ENCODE measurements at places on chromosomes 6 and 20.

DNA sequence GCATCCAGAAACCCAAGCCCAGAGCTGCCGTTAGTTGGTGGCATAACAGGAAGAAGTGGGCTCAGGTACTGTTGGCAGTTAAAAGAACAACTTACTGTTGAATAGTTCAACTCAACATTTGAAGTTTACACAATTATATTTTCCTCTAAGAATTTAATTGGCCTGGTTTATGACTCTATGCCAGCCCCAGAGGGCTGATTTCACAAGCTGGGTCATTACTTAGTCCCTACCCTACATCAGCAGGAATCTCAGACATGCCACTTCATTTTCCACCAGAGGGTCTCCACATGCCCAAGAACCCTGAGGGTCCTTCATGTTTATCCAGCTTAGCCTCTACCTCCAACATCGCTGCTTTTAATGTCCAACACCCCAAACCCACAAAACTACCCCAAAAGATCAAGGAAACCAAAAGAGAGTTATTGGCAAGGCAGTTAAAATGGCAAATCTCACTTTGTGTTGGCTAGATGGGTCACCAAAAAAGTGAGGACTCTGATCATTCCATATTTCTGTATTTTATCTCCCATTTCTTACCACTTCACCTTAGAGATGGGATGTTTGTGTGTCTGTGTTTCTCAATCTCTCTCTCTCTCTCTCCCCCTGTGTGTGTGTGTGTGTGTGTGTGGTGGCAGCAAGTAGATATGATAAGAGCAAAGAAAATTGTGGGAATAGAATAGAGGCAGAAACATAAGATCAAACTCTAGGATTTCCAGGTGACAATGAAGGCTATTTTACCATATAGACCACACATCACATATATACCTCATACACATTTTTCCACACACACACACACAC lies 112.5 kb upstream of the TBX18 start:
- DNase-seq = no peak

GRCh38 chr6:45094831-45095230 lies 233.3 kb upstream of the RUNX2 start:
- DNase-seq = no peak

DNA sequence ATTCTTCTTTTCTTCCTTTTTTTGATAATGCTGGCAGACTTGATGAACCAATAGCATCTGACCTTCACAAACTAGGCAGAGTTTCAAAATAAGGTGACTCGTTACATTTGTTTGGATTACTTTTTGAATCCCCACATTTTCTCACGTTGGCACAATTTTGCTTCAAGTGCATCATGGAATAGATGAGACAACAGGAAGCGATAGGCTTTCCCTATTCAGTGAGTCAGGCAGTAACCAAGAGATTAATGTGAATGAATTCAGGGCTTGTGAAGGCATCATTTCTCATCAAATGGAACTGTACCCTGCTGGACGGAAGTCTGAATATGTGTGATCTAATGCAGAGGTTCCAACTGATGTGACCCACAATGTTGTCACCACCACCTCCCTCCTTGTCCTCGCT lies 10.7 kb downstream of the RFPL4B start:
- no peak for DNase-seq

GRCh38 chr6:30042476-30042875 lies 18.6 kb upstream of the POLR1H start:
- DNase-seq = no peak

DNA sequence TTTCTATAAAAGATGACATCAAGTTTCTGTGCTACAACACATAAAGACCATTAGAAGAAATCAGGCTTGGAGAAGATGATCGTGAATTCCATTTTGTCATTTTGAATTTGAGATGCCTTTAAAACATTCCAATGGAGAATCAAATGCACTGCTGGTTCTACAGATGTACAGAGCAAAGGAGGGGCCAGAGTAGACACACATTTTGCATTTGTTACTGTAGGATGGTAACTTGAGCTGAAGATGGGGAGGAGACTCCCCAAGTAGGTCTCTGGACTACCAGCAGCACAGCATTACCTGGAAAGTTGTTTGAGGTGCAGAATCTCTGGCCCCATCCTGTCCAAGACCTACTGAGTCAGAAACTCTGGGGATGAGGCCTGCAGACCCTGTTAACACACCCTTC lies 121.6 kb upstream of the RALGAPA2 start:
- no peak for DNase-seq

DNA sequence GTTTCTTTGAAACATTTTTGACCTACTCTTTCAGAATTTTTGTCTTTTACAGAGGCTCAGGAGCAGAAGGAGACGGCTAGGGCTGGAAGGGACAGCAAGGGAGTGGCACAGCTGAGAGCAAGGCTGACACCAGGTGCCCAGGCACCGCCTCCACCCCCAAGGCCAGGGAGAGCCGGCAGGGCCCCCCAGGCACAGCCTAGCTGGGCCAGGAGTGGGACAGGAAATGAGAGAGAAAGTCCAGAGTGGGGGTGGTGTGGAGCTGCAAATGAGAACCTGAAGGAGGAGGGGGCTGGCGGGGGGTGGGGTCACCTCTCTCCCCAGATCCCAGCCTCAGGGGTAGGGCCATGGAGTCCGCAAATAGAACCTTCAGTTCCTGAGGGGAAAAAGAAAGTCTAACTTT lies 236.7 kb downstream of the CDC5L start:
- DNase-seq = no peak

GRCh38 chr6:37221585-37222124 lies 35.9 kb upstream of the TBC1D22B start:
- no peak for DNase-seq

DNA sequence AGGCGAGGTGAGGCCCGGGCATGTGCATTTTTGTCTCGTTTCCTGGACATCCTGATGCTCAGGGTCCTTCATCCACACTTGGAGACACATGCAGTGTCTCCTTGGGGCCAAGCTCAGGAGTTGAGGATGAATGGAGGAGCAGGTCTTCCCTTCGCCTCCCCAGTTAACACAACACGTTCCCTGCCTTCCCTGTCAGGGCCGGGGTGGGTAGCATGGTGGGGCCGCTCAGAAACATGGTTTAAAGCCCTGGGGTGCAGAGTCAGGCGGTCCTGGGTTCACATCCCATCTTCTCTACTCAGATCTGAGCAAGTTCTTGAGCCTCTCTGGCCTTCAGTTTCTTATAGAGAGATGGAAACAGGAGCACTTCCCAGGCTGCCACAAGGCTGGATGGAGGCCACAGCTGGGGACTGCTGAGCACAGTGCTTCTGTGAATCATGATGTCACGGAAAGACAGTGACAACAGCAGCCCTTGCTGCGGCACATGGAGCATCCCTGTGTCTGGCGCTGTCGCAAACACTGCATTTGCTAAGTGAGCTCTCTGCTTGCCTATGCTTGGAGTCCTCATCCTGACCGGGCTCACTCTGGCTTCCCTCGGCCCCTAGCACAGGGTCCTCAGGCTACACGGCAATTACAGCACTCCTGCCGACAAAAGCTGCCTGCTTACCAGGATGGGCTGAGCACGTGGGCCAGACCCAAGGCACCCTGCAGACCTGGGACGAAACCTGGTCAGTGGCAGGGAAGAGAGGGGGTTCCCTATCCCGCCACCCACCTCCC lies 45.6 kb upstream of the STX16 start:
- DNase-seq = no peak

DNA sequence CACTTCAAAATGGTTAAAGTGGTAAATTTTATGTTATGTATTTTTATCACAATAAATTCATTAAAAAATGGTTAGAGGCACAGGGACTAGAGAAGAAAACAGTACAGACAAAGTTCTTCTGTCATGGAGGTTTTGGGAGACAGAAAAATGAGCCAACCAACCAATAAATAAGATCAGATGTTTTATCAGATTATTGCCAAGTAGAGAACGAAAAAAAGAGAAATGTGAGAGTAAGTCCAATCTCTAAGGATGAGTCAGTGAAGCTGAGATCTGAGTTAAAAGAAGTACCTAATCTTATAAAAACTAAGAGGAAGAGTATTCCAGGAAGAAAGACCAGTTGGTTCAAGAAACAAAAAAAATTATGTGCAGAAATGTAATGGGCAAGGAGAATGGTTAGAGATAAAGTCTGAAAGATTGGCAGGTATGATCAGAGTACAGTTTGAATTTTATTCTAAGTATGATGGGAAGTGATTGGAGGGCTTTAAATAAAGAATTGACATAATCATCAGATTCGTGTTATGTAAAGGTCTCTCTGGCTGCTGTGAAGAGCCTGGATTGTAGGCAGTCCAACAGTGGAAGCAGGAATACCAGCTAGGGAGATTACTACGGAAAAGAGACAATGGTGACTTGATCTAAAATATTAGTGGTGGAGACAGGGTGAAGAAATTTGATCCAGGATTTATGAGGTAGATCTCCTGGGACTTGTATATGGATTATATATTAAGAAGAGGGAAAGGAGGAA lies 79.6 kb downstream of the RCAN2 start:
- no peak for DNase-seq

GRCh38 chr6:13177664-13178063 lies 150.7 kb downstream of the TBC1D7 start:
- no peak for DNase-seq
